ENCODE measurements at places on chromosomes 5 and 9.

DNA sequence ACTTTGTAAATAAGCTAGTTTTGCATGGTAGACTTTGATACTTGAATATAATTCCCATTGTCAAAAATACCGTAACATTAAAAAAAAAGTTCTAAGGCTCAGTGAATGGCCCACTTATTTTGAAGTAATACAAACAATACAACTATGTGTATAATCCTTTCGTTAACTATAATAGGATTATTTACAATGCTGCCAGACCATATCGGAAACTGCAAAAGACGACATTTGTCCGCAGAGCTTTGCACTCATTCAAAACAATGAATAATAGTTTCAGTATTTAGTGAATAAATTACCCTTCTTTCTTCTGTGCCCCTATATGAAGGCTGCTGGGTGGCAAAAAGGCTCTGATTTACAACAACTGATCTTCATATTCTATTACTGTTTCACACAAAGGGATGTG, 121.8 kb downstream of the DROSHA start:
- DNase-seq = no peak

DNA sequence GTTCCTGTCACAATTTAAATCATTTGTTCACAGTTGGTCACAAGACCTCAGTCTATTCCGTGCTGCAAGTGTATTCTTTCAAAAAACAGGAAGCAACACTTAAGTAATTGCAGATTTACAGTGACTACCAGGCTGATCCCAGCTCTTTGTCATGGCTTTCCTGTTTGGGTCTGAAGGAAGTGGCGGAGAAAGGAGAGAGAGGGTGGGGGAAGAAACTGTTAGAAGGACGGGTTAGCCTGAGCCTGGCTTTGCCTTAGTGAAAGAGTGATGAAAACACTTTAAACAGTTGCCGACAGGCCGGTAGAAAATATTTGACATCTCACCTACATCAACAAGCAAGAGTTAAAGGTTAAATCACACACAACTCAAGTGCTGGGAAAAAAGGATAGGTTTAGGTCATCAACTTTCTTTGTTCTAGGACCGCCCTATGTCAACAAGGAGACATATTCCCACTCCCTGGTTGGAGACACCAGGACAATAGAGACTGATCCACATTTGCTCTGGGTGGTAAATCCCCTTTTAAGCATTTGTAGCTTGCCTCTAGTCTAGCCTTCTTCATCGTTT, 102.2 kb upstream of the DAB2 start:
- no peak for DNase-seq

DNA sequence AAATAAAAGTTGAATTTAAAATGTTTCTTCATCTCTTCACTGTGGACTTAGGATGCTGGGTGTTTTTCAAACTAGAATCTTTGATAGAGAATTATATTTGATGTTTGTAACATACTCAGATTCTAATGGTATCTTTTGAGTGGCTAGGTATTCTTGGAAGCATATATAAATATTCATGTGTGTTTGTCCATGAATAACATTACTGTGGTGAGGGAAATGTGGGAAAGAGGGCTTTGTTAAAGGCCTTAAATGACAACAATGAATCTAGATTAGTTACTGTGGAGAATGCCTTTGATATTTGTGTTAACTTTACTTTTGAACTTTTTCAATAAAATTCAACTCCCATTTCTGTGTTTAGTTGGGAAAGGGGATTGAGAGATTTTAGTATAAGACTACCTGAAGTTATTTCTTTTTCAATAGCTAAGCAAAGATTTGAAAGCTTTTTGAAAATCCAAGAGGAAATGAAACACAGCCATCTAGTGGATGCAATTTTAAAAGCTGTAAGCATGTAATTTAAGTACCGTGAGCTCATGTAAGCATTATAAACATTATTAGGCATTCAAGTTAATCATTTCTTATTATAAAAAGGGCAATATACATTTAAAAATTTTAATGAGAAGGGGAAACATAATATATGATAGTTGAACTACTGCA, 69.6 kb downstream of the CCDC171 start:
- DNase-seq = no peak

GRCh38 chr5:145680767-145681166, 154.4 kb downstream of the PRELID2 start:
- DNase-seq = no peak

DNA sequence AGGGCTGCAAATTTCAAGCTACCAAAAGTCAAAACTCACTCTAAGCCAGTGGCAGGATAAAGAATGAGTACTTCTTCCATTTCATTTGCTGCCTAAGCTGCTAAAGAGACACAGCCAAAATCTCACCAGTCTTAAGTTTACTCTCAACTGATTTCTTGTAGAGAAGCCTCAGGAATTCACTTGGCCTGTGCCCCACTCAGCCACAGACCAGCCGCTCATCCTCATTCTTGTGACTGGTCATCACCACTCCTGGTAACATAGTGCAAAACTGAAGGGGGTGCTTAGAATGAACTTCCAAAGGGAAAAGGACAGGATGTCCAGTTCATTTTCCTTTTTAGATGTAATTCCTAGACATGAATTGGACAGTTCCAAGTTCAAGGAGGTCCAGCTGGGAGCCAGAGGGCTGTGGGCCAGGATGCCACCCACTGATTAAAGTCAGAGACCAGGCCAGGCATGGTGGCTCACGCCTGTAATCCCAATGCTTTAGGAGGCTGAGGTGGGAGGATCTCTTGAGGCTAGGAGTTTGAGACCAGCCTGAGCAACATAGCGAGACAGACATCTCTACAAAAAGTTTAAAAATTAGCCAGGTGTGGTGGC, 72.7 kb upstream of the RANBP3L start:
- DNase-seq = no peak

DNA sequence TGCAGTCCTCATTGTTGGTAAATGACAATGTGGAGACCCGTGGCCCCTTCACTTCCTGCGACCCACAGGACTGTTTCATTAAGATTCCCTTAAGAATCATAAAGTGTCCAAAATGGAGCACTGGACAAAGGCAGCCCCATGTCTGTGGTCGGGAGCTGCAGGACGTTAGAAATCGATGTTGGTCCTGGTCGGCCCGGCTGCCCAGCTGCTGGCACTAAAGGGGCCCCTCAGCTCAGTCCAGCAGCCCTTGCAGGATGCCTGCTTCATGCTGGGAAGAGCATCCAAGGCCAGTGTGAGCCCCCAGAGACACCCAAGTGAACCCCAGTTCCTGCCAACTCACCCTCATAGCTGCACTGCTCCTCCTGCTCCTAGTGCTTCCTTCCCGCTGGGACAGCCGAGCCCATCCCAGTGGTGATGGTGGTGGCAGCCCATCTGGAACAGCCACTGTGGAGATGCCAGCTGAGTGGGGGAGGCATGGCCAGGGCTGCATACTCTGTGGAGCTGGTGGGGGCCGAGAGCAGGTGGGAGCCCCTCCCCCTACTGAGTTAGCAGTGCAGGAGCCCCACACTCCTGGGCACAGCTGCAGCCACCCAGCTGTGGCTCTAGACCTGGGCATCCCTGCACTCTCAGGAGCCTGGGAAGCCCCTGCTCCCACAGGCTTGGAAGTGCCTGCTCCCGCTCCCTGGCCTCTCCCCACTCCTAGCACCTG, 168.0 kb upstream of the IRX2 start:
- DNase-seq = no peak

- DNase-seq = no peak
These were observed 103.6 kb downstream of the PIK3R1 start for GRCh38 chr5:68318955-68319705.

DNA sequence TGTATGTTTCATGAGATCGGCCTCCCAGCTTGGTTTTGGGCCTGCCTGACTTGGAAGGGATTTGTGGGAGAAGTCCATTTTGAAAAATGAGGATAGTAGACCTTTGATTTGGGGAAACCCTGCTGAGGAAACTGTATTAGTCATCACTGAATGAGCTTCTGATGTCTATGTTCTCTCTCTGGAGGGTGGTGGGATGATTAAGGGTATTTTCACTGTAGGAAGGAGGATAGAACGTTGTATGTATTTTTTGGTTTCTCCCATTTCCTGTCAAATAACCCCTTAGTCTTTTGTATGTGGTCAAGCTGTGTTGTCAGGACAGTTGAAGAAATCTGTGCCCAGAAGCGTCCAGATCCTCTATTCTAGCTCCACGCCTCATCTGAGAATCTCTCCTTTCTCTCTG, 151.9 kb downstream of the INSYN2B start:
- DNase-seq = no peak

DNA sequence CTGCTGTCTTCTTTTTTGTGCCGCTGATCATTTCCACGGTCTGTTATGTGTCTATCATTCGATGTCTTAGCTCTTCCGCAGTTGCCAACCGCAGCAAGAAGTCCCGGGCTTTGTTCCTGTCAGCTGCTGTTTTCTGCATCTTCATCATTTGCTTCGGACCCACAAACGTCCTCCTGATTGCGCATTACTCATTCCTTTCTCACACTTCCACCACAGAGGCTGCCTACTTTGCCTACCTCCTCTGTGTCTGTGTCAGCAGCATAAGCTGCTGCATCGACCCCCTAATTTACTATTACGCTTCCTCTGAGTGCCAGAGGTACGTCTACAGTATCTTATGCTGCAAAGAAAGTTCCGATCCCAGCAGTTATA, 17.1 kb downstream of the F2R start:
- DNase-seq = no peak

GRCh38 chr5:38758774-38759600, 86.8 kb upstream of the OSMR start:
- no peak for DNase-seq

DNA sequence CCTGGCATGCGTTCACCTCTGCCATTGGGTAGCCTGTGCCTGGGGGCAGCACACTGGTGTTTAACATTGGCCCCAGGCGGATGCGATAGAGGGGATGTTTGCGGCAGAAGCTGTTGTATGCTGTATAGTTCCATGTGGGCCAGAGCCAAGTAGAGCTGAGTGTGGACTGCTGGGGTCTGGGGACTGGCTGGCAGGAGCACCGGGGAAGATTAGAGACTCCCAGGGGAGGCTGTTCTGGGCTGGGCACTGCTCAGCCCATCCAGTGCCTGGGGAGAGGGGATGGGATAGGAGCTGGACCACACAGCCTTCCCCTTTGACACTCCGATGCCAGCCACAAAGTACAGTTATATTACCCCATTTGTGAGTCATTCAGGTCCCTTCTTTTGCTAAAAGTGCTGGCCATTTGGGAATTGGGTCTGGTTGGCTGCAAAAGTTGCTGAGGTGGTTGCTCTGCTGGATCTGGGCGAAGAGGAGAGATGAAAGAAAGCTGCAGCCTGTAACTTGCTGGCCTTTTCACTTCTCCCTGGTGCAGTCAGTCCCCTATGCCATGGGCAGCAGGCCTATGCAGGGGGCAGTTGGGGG, 73.8 kb downstream of the RGS3 start:
- no peak for DNase-seq

DNA sequence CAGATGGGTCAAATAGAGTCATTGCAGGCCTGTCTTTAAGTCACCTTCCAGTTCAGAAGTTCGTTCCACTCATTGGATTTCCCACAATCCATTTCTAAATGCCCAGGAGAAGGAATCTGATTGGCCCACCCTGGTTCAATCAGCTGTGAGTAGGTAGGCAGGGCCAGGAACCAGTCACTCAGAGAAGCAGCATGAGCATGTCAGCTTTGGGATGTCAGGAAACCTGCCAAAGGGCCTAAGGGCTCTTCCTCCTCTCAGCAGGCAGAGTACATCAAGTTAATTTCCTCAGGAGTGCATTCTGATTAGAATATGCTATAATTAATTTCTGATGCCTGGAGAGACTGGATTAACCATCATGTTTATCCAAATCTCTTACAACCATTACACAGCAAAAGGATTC, 412.9 kb upstream of the CCNH start:
- DNase-seq = no peak

DNA sequence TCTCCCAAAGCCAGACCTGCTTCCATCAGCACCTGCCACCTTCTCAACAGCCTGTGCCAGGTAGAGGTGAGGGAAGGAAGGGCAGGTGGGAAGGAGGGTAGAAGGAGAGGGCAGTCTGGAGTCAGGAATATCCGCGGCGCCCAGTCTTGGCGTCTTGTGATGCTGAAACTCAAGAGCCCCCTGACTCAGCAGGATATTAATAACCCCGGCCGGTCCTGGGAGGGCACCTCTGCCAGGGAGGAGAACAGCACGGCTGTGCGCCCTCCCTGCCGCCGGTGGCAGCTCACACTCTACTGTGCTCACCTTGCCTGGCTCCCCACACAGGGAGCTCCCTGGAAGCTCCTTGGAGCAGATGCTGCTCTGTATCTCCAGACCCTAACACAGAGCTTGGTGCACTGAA, 11.6 kb upstream of the NTNG2 start:
- DNase-seq = no peak

GRCh38 chr5:79069488-79070349, at the start of the genes BHMT2 and DMGDH:
BHMT2 (plus strand) TSS chr5:79069767; CDS start chr5:79069783, 16 bp downstream.
DMGDH (minus strand) TSS chr5:79069674; CDS start chr5:79069620, 54 bp downstream.
- DNase-seq = no peak

- no peak for DNase-seq
These were observed 83.5 kb downstream of the TMEM174 start for GRCh38 chr5:73256462-73256861.

GRCh38 chr5:160466116-160466515, 44.5 kb downstream of the PTTG1 start:
- no peak for DNase-seq

GRCh38 chr5:98768160-98768959, 5.1 kb upstream of the RGMB start:
- DNase-seq = no peak

DNA sequence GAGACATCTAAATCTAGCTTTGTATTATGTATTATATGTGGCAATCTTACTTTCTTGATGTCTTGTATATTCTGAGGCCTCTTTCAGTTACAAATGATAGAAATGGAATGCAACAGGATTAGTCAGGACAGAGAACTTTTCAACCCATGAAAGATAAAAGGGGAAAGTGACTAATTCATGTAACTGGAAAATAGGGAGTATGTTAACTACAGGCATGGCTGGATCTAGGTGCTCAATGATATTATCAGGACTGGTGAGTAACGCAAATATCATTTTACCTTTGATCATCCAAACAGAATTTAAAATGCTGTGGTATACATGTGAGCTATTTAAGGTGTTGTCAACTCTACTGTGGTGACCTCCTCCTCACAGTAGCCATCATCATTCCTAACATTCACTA, 215.7 kb upstream of the GLRA1 start:
- DNase-seq = no peak

- no peak for DNase-seq
These were observed 132.1 kb downstream of the SLC24A2 start for GRCh38 chr9:19656704-19657103.

DNA sequence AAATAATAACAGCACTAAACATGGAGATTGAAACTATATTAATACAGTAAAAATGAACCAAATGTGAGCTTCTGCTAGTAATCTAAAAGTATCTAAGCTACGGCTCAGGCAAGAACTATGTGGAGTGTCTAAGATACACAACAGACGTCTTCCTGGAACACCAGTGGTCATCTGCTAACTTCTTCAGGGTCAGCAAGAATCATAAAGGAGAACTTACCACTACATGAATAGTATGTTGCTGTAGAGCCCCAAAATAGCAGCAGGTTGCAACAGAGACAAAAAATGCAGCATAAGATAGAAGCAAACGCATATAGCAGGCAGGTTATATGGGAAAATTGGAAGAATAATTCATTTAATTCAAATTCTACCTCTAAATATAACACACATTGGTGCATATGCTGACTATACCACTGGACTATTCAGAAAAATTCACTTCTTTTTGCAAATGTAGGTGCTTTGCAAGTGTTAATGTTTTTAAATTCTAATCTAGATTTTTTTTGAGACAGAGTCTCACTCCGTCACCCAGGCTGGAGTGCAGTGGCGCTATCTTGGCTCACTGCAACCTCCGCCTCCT, 27.1 kb downstream of the DCTN4 start:
- no peak for DNase-seq

- DNase-seq = no peak
These were observed 32.5 kb downstream of the GRAMD2B start for GRCh38 chr5:126455728-126456127.

Data from activated T-helper 1 cell treated with anti-CD3 and anti-CD28 coated beads, Interleukin-2, amount 50 U/mL, for 16 hours (primary cell).